ENCODE measurements at places on chromosomes 5 and 9.

- DNase-seq: no peak
Measured at GRCh38 chr5:132055808-132056609, 4.4 kb upstream of the IL3 start.

- DNase-seq: no peak
Measured at GRCh38 chr5:83177803-83178202, 100.5 kb downstream of the XRCC4 start.

GRCh38 chr5:65475895-65476294 is 5.8 kb downstream of the ADAMTS6 start:
- no peak for DNase-seq

GRCh38 chr5:80288177-80288576 is 31.6 kb upstream of the SPZ1 start:
- DNase-seq: no peak

DNA sequence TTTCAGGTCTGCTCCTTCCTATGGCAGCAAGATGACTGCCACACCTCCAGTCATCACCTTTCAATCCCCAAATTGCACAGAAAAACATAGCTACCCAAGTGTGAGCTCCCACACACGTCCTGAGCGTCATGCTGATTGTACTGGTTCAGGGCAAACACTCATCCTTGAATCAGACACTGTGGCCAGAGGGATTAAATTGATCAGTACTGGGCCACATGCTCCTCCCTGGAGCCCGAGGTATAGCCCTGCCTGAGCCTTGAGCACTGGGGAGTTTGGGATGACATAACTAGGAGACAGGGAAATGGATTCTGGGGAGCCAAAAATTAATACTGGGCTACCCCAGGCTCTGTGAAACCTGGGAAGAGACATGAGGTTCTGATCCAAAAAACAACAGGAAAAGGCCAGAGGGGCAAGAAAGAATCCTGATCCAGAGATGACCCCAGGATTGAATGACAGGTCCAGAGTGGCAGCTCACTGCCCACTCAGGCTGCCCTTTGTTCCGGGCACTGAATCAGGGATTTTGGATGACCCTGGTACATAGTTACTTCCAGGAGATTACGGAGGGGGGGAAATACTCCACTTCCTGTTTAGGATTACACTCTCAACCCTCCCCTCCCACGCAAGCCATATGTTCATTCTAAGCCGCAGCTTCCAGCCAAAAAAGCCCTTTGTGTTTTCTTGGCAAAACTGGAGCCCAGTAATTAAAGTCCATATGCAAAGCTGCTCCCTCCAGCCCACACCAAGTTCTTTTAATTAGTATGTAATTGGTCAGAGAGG is 141.6 kb upstream of the SPRY4 start:
- DNase-seq: no peak

DNA sequence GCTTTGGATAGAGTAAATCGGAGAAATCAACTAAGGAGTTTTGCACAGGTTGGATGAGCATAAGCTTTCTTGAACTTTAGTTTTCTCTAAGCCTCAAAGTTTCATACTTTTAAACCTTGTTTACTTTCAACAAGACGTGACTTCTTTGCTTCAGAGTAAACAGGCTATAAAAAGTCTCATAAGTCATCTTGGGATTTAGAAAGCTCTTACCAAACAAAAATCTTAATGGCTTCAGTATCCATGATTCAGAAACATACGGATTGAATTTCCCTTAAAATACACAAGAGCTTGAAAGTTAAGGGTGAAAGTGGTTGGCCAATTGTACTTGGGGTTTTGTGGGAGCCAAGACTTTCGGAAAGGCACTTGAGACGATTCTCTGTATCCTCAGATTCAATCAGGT is 270.9 kb upstream of the ANKH start:
- no peak for DNase-seq

DNA sequence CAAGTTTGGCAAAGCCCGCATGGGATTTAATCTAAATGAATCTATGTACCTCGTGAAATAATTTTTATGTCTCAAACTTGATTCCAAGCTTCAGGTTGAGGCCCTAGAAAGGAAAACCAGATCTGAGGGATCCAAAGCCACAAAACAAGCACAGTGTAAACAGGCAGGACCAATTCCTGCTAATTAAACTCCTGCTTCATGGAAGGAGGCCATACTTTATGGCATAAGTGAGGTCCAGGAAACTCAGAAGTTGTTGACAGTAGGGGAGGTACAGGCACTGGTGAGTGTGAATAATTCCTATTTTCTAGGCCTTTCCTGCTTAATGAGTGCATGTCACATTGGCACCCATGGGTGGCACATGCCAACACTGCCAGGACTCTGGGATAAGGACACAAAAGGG is 648.6 kb upstream of the SGCD start:
- no peak for DNase-seq

DNA sequence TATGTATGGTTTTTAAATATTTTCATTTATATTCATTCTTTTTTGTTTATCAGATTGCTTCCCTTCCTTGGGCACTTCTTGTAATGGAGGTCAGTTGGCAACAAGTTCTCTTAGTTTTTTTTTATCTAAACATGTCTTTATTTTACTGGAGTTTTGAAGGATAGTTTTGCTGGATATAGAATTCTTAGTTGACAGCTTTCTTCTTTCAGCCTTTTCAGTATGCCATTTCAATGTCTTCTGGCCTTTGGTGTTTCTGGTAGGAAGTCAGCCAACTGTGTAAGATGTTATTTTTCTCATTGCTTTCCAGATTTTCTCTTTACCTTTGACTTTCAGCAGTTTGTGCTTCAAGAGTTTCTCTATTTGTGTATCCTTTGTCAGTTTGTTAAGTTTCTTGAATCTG is 14.2 kb downstream of the SLC12A2 start:
- DNase-seq: no peak

DNA sequence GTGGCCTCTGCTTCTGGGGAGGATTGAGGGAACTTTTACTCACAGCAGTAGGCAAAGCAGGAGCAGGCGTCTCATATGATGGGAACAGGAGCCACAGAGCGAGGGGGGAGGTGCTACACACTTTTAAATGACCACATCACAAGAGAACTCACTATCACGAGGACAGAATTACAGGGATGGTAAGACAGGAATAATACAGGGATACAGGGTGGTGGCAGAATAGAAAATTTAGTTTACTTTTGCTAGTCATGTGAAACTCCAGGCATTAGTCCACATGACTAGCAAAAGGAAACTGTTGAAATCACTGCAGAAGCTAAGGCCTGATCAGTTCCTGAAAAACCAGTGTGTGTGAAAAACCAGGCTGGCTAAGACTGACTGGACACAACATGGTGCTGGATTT is 382.4 kb downstream of the NNT start:
- DNase-seq: no peak

GRCh38 chr9:2427120-2427891 is 194.3 kb upstream of the VLDLR start:
- no peak for DNase-seq

DNA sequence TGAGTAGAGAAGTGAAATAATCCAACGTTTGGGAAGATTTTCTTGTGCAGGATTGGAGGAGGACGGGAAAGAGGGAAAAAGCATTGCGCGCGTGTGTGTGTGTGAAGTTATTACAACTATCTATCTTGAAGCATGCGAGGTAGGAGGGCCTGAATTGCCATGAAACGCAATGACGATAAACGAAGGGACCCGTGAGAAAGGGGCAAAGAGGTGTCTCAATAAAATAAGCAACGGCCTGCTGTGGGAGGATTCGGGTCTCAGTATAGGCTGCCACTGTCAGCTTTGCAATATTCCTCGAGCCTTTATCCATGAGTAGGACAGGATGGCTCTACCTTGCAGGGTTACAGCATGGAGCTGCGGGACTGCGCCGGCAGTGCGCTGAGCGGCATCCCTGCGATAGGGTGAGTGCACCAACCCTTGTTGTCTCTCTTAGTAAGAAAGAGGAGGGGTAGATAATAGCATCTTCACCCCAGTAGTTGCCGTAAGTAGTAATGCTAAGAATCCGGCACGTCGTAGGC is 631 bp upstream of the RCL1 start:
- no peak for DNase-seq

DNA sequence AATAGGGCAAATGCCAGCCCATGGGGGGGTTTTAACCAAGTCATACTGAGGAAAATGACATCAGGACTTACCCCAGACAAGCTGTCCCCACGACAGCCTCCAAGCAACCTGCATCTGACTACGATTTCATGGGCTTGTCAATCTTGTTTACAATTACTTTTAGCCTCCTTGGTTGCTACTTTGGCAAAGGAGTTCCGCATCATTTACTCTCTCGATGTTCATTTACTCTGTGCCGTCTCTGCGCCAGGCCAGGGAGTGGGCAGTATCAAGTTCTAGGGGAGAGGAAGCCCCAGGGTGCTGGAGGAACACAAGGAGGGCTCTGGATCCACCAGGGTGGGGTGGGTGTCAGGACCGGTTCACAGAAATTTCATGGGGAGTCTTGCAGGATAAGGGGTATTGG is 23.9 kb downstream of the PTPN3 start:
- DNase-seq: no peak

DNA sequence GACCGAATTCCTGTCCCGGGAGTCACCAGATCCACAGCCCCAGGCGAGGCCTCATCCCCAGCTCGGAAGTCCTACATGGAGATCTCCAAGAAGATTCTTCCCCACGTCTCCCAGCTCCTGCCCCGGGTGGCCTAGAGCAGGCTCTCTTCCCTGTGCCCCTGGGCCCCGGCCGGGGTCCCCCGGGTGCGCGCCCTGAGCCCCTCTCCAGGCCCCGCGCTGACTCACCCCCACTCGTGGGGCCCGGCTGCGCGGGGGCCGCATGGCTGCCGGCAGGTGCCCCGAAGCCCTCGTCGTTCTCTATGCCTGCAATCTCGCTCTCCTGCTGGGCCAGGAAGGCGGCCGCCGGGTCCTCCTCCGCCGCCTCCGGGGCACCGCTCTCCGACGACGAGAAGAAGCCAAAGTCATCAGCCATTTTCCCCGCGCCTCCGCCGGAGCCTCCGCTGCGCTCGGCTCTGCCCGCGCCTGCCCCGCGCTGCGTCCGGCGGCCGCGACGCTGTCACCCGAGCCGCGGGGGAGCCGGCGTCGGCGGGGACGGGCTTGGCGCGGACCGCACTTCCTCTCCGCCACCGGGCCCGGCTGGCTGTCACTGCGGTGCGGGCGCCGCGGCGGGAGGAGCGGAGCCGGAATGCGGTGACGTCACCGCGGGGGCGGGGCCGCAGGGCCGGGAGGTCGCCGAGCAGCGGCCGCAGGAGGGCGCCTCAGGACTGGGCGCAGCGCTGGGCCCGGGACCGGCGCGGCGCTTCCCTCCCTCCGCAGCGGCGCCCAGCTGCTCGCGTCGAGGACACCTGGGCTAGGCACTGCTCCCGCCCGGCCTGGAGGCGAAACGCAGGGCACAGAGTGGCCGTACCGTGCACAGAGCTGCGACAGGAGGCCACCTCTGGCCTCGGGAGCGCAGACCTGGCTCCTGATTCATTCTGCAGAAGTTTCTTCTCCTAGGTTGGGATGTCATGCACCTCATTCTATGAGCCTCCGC is at the start of gene CLTB:
TSS of gene CLTB (minus strand) at position 588 of the 973 bp plus-strand sequence. CDS start at position 412, 176 bp downstream.
- peak; percentile 89 for DNase-seq

DNA sequence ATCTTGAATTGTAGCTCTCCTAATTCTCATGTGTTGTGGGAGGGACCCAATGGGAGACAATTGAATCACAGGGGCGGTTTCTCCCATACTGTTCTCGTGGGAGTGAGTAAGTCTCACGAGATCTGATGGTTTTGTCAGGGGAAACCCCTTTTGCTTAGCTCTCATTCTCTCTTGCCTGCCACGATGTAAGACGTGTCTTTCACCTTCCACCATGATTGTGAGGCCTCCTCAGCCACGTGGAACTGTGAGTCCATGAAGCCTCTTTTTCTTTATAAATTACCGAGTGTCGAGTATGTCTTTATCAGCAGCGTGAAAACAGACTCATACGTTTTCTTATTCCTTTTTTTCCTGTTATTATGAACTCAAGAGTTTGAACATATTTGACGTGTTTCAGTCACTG is 39.1 kb downstream of the RETREG1 start:
- no peak for DNase-seq

DNA sequence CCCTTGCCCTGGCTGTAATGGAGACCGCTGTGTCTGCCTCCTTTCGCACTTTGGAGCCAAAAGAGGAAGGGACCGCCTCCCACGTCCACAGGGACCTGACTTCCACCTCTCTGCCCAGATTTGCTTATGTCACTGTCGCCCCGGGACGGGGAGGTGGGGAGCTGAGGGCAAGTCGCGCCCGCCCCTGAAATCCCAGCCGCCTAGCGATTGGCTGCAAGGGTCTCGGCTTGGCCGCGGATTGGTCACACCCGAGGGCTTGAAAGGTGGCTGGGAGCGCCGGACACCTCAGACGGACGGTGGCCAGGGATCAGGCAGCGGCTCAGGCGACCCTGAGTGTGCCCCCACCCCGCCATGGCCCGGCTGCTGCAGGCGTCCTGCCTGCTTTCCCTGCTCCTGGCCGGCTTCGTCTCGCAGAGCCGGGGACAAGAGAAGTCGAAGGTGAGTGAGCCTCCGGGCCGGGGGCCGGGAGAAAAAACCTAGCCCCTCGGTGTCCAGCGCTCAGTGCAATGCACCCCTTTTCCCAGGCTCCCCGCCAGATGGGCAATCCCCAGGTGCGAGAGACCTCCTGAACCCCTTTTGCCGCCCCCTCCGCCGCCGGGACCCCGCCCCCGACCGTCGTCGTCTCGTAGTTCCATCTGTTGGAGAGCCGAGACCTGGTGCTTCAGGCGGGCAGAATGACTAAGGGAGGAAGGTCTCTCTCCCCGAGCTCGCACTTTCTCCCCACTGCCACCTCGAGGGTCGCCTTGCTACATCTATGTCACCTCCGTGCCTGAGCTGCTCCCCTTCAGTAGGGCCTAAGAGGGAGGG is at the start of gene GPX3:
TSS of gene GPX3 (plus strand) at position 288 of the 807 bp plus-strand sequence. CDS start at position 352, 64 bp downstream.
- DNase-seq: peak; percentile 9

GRCh38 chr5:172114875-172115422 is 73.1 kb downstream of the STK10 start:
- peak; percentile 51 for DNase-seq

- DNase-seq: no peak
Measured at GRCh38 chr9:86222667-86223066, 36.8 kb downstream of the C9orf153 start.

DNA sequence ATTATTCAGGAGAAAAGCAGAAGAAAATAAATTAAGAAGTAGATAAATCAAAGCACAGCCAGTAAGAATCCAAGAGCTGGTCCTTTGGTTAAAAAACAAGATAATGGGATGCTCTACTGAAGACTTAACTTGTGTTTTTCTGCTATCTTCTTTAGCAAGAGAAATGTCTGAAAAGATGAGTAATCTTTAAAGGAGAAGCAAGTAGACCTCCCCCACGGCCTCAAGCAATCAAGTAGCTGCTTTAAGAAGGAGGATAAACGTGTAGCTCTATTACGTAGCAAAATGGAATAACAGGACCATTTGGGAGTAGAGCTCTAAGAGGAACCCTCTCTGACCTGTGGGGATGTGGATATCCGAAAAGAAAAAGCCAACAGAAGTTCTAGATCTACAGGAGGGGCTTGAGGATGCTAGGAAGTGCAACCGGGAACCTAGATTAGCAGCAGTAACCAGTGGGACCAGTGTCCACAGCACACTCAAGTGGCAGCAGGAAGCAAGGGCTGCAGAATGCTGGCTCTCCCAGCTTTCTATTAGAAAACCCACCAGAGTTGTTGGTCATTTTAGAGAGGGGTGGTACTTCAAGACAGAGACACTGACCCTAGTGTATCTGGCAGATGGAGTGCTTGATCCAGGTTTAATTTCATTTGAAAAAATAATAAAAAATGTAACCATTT is 185.4 kb downstream of the GABBR2 start:
- DNase-seq: no peak
